ENCODE measurements at places on chromosomes 1 and 21.

DNA sequence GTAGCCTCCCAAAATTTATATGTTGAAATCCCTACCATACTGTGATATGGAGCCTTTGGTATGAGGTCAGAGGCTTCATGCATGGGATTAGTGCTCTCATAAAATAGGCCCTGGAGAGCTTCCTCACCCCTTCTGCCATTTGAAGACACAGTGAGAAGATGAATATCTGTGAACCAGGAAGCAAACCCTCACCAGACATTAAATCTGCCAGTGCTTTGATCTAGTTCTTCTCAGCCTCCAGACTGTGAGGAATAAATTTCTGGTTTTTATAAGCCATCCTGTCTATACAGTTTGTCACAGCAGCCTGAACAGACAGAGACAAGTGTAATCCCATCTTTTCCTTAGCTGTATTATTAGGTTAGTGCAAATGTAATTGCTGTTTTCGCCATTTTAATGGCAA lies 88.4 kb downstream of the OLFML2B start:
- no peak for DNase-seq

- no peak for DNase-seq
These were observed 115.1 kb downstream of the RABGAP1L start for GRCh38 chr1:174274452-174274851.

- no peak for DNase-seq
These were observed 948 bp downstream of the SEMA4A start for GRCh38 chr1:156154317-156154749.

GRCh38 chr1:53783056-53783455 lies 44.1 kb upstream of the GLIS1 start:
- DNase-seq = no peak

- peak; percentile 13 for DNase-seq
These were observed 105.2 kb downstream of the MRPL39 start for GRCh38 chr21:25501996-25502665.

GRCh38 chr1:88179943-88180342 lies 504.1 kb upstream of the PKN2 start:
- no peak for DNase-seq

- no peak for DNase-seq
These were observed 178.5 kb upstream of the DEPDC1 start for GRCh38 chr1:68675336-68675735.

DNA sequence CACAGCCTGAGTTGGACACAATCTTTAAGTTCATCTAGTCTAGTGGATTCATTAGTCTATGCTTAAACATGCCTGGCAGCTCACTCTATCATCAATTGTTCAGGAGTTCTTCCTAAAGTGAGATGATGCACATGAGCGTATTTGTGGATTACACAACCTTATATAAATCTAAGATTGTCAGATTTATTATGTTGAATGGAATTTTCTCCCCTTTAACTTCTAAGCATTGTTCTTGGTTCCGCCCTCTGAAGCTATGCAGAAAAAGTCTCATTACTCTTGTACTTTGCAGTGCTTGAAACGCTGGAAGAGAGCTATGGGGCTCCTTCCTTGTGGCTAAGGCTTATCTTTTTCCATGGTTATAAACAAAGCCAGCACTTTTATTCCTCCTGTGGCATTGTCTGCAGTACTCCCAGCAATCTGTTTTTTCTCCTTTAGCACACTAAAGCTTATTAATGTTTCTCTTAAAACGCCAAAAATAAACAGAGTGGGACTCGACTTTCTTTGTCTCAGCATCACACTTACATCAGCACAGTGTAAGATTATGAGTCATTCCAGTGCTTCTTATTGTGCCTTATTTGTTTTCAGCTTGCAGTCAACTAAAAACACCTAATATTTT lies 316.8 kb upstream of the CAMK1G start:
- DNase-seq = no peak

Data from KG1 (cell line).